Activated T-cell treated with anti-CD3 and anti-CD28 coated beads for 24 hours (primary cell): ENCODE measurements at places on chromosomes 6 and 20.

- no peak for DNase-seq
These were observed 70.5 kb downstream of the SNAP25 start for GRCh38 chr20:10288954-10289646.

- DNase-seq: no peak
These were observed 46.3 kb downstream of the HBS1L start for GRCh38 chr6:135008072-135008940.

GRCh38 chr20:933029-933428, 16.9 kb upstream of the ANGPT4 start:
- DNase-seq: no peak

DNA sequence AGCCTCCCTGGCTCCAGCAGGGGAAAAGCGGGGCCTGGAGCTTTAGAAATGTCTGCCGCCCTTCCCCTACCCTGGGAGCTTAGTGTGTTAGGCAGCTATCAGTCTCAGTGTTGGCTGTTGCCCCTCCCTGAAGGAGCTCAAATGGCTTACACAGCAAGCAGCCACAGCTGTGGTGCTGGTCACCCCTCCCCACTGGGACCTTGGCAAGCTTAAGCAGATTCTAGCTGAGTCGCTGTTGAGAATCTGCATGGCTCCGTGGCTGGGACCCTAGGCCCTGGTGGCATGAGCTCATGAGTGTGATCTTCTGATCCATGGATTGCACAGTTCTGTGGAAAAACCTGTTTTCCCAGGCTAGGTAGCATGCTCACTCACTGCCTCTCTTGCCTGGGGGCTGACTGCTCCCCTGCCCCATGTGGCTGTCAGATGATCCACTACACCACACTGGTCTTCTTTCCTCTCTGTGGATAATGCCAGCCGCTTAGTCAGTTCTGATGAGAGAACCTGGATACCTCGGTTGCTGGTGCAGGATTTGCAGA, 714.0 kb downstream of the MAFB start:
- no peak for DNase-seq

DNA sequence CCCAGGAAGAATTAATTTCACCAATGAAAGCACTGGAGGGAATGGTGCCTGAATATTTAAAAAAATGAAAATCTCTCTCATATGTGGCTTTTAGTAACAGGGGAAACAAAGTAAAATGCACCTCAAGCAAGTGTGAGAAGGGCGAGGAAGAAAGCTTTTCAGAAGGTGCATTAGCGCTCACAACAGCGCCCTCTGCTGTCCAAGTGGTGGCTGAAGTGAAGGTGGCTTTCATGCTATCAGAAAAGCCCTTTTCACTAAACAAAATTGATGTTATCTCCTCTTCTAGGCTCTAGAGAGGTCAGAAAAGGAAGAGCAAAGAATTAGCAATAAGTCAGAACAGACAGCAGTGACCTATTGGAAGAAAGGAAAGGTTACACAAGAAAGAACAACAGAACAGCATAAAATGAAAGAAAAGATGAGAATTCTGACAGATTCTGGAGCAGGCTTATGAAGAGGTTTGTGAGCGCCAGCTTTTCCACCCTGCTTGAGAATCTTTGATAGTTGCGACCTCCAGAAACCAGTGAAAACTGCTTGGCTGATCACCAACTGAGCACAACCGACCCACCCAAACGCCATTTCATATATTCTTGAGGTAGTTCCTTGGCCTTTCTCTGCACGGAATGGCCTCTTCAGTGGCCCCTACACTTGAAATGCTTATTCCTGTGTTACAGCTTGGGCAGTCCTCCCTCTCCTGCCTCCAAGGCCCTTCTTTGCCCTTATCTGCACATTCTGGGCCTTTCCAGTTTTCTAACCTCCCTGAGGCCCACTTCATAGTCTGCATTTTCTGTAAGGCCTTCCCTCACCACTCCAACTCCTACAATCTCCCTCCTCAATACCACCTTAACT, 45.3 kb downstream of the SMLR1 start:
- peak; percentile 52 for DNase-seq

DNA sequence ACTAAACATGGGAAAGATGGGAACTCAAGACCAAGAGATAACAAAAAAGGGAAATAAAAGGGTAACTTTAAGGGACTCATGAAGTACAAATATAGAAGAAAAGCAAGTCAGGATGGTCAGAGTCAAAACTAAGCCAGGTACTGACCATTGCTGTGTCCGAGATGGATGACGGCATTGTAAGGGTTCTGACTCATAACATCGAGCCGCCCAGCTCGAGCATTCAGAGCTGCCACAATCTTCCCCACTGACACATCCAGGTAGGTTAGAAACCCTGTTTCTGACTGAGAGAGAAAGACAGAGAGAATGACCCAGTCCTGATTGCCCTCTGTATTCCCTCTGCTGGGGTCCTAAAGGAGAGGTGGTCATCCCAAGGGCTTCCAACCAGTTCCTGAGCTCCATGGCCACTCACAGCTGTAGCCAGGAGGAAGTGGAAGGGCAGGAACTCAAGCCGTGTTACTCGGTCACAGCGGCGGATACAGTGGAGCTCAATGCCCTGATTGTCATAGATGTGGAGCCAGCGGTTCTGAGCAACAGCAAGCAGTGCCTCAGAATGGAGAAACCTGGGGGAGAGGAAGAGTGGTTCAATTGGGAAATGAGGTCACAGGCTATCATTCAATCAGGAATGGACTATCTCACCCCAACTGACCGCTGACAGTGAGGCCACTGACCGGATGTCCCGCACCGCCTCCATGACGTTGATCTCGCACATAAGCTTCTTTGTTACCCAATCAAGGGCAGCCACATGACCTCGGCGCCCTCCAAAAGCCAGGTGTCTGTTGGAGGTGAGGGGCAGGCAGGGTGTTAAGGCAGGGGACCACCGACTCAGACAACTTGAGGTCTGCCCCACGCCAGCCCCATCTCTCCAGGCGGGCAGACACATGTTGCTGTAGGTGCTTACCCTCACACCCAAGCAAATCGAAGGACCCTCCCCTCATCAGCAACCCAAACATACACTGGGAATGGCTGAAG, 1.8 kb downstream of the WDR46 start:
- no peak for DNase-seq

DNA sequence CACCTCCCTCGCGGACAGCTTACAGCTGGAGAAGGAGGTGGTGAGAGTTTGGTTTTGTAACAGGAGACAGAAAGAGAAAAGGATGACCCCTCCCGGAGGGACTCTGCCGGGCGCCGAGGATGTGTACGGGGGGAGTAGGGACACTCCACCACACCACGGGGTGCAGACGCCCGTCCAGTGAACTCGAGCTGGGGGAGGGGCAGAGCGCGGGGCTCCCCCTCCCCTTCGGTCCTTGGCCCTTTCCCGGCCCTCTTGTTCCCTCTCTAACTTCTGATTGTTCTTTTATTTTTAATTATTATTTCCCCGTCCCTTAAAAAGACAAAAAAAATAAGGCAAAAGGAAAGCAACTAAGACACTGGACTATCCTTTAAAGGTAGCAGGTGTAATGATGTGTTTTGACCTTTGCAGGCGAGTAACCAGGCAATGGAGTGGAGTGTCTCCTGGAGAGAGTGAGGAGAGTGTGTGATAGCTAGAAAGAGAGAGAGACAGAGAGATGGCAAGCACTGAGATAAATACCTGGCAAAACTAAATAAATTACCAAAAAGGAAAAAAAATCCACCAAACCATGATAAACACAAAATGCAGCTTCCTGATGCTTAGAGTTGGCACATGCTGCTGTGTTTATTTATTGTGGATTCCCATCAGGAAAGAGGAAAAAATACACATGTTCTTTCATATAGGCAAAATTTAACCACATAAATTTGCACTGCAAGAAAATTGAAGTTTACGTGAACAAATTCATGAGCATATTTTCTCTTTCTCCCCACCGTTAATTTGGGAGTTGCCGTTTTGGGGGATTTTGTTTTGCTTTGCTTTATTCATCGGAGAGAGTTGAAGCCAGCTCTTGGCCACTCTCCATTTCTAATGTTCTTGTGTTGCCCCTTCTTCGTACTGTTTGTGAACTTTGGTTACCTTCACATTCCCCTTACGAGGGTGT, 1.9 kb downstream of the POU3F2 start:
- no peak for DNase-seq

- no peak for DNase-seq
These were observed 91.3 kb downstream of the PSMB1 start for GRCh38 chr6:170461556-170462365.

DNA sequence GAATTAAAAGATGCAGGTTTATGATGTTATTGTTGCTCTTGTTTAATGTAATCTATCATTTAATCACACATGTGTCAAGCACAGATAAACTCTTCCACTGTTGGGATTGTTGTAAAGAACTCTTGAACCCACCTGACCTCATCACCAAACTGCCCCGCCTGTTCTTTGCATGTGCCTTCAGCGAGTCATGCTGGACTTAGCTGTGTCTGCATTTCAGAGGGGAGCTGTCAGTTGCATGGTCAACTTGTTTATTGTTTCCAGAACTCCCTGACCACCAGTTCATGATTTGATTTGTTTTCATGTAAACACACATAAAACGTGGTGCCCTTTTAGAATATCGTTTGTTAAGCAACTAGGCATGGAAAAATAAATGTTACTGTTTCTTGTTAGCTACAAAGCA, 93.6 kb downstream of the KHDC1L start:
- DNase-seq: no peak

DNA sequence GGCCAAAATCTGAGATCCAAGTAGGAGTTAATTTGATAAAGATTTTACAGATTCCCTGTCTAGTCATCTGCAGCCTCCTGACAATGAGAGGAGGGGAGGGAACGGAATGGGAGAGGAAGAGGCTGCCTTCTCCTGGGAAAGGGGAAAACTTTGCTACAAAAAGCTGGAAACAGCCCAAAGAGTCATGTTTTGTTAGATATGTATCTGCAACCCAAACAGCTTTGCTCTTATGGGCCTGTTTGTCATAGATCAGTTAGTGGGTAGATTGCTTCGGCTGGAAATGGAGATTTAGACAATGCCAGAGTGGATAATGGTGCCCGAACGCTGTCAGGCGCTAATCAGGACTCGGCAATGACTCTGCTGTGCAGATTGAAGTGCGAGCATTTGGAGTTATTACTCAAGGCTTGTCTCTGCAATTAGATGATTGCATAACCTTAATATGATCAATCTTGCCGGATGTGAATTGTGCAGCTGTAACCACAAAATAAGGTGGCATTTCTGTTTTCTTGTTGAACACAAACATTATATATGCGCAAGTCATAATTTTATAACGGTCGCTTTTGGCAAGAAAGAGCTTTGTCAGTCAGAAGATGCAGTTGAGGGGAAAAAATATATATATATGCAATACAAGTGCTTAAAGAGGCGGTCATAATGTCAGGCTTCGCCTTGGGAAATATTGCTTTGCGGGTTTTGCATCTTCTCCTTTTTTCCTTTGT, 92.4 kb upstream of the MAFB start:
- DNase-seq: no peak

DNA sequence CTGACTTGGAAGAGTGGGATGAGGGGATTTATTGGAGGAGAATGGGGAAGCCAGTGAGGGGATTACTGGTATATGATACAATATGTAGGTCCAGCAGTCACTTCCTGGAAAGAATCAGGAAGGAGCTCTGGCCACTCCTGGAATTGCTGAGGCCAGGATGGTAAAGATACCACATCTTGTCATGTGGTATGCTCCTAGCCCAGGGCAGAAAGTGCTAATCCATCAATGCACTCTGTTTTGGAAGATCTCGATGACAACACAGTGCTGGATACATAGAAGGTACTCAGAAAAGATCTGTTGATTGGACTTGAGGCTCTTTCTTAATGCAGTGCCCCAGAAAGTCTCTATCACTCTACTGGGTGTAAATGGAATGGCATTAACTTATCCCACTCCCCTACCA, 52.6 kb downstream of the LAMP5 start:
- no peak for DNase-seq

DNA sequence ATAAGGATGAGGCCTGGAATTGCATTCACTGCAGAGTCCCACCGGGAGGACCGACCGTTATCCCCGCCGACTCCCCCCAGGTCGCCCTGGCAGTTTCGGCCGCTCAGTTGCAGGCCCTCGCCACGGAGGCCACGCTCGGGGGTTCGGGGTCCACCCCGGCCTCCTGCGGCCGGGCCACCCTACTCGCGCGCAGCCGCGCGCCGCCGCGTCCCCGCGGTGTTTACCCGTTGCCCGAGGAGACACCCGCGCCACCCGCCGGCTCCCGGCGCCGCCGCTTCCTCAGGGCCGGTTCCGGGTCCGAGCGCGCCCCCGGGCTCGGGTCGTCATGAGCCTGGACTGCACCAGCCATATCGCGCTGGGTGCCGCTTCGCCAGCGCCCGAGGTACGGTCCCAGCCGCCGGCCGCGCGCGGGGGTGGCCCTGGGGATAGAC, at the start of gene CCDC170:
Gene CCDC170, plus strand, starts transcription at position 214 of the 431 bp plus-strand sequence. Its CDS starts 112 bp downstream, at position 326.
- no peak for DNase-seq

DNA sequence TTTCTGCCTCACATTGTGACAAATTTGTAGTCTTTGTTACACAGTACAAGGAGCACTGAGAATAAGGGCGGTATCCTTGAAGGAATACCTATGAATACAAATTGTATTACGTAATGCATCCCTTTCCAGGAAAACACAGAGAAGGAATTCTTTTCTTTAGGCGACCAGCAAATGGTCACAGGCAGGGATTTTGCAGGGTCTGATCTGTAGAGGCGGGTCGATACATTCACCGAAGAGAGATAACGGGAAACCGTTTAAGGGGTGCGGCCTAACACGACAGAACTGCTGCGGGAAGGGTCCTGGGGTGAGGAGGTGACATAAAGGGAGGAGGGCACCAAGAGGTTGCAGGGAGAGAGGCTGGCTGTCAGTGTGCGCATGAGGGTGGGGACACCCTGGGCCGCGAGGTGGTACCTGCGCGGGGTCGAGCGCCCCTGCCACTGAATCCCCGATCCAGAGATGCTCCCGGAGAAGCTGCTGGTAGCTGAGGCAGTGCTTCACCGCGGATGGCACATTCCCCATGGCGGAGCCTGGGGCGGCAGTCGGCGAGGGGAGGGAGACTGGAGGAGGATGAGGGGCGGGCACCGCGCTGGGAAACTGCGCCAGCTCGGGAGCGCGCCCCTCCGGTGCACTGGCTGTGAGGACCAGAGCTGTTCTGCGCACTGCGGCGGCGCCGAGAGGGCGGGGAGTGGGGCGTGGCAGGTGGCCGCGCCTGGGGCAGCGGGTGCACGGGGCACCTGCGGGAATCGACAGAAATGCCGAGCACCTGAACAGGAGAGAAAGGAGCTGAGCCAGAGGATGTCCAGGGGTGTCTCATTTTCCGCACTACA, at the start of gene HMGCLL1:
Gene HMGCLL1, minus strand, starts transcription at position 656 of the 827 bp plus-strand sequence. Its CDS starts 137 bp downstream, at position 519.
- no peak for DNase-seq
